ENCODE measurements at places on chromosomes 6 and 20. TPM values are rescaled to one million over a fixed set of nuclear protein-coding genes. Genes with fewer than 3 reads are reported as not detected.

GRCh38 chr6:137222381-137222780 lies 3.2 kb upstream of the IFNGR1 start:
- H3K27ac ChIP-seq: peak overlapping the region; percentile 44
- no peak overlapping the region for H3K4me3 ChIP-seq
- no peak for DNase-seq

- no peaks in the 10 kb centered on the region for H3K4me1 ChIP-seq
- H3K27ac ChIP-seq: peak overlapping the region; percentile 82
These were observed 7.0 kb downstream of the DYNLRB1 start for GRCh38 chr20:34522969-34523871.

GRCh38 chr6:23368557-23368956 lies 757.5 kb upstream of the NRSN1 start:
- H3K27ac ChIP-seq: no peak overlapping the region
- H3K36me3 ChIP-seq: no peaks in the 10 kb centered on the region
- no peak for DNase-seq
- H3K4me1 ChIP-seq: no peaks in the 10 kb centered on the region

GRCh38 chr6:55088902-55089301 lies 85.4 kb upstream of the HCRTR2 start:
- DNase-seq: no peak
- no peaks in the 10 kb centered on the region for H3K4me1 ChIP-seq
- H3K27me3 ChIP-seq: no peaks in the 10 kb centered on the region
- no peak overlapping the region for H3K4me3 ChIP-seq
- no peak overlapping the region for H3K27ac ChIP-seq

- no peak for DNase-seq
- no peak overlapping the region for H3K27ac ChIP-seq
- peaks cover 31% of the 10 kb centered on the region for H3K27me3 ChIP-seq
- peaks cover 24% of the 10 kb centered on the region for H3K4me1 ChIP-seq
These were observed 295.7 kb downstream of the PHACTR1 start for GRCh38 chr6:13012296-13012695.

- DNase-seq: no peak
- no peaks in the 10 kb centered on the region for H3K4me1 ChIP-seq
- H3K27me3 ChIP-seq: no peaks in the 10 kb centered on the region
These were observed 5.4 kb downstream of the RBL1 start for GRCh38 chr20:37090407-37090806.

- no peak for DNase-seq
- no peaks in the 10 kb centered on the region for H3K27me3 ChIP-seq
- H3K36me3 ChIP-seq: no peaks in the 10 kb centered on the region
- H3K4me3 ChIP-seq: no peak overlapping the region
- H3K4me1 ChIP-seq: no peaks in the 10 kb centered on the region
These were observed 73.7 kb upstream of the PTCHD4 start for GRCh38 chr6:48184648-48185047.

DNA sequence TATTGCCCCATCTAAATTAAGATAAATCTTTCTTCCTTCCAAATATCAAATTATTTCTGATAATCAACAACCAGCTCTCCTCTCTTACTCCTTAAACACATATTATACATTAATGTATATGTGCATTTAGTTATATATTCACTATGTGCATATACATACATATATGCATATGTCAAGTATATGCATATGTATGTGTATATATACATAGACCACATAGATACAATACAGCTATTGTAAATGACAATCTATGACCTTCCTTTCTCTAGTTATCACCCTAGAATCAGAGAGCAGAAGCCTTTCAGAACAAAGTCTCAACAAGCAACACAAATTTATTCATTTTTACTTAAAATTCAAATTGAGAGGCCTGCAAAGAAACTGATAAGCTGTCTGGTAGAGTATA lies 241.1 kb upstream of the THEMIS start:
- no peak overlapping the region for H3K27ac ChIP-seq
- no peaks in the 10 kb centered on the region for H3K36me3 ChIP-seq
- H3K4me1 ChIP-seq: no peaks in the 10 kb centered on the region
- no peak for DNase-seq
- H3K4me3 ChIP-seq: no peak overlapping the region

GRCh38 chr20:1860446-1860845 lies 34.8 kb upstream of the SIRPA start:
- DNase-seq: no peak
- H3K4me1 ChIP-seq: no peaks in the 10 kb centered on the region
- no peak overlapping the region for H3K4me3 ChIP-seq
- no peaks in the 10 kb centered on the region for H3K27me3 ChIP-seq

DNA sequence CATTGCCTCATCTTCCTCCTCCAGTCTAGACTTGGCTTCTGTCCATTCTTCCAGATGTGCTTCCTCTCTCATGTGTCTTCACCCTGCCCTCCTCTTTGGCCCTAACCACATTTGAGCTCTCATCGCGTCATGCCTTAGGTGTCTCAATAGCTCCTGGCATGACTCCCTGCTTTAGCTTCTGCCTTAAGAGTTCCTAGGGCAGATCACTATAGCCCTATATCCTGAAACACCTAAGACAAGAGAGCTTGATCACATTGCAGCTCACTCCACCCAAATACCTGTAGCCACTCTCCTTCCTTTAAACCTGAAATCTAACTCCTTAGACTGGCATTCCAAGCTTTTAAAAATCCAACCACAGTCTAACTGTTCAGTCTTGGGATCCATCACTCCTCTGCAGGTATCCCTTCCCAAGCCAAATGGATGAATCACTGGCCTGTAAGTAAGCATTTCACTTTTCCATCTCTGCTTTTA lies 69.0 kb upstream of the STXBP5 start:
- H3K27ac ChIP-seq: no peak overlapping the region
- H3K4me1 ChIP-seq: no peaks in the 10 kb centered on the region
- no peak for DNase-seq

GRCh38 chr6:44564906-44565524 lies 177.5 kb downstream of the CDC5L start:
- peaks cover 9% of the 10 kb centered on the region for H3K27me3 ChIP-seq
- H3K4me1 ChIP-seq: peaks cover 18% of the 10 kb centered on the region
- no peaks in the 10 kb centered on the region for H3K36me3 ChIP-seq
- H3K4me3 ChIP-seq: no peak overlapping the region
- H3K27ac ChIP-seq: no peak overlapping the region
- DNase-seq: no peak

DNA sequence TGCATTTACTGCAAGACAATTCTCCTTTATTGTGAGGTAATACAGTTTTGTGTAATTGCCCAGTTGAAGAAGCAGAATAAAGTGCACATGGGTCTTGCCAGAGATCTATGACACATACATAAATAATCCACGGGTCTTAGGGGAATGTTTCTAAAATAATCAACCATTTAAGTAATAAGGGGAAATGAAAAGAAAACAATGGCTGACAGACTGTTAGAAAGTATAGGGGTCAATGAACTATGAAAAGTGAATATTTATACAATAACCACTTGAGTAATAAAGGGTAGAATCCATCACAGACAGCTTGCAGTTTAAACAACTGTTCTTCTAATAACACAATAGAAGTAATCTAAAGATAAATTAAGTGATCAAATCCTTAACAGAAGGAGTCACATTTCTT lies 477.2 kb downstream of the EYS start:
- H3K4me3 ChIP-seq: no peak overlapping the region
- H3K36me3 ChIP-seq: no peaks in the 10 kb centered on the region
- H3K4me1 ChIP-seq: no peaks in the 10 kb centered on the region
- no peak for DNase-seq
- H3K27ac ChIP-seq: no peak overlapping the region

GRCh38 chr20:51888291-51888690 lies 86.0 kb upstream of the SALL4 start:
- no peak for DNase-seq
- no peaks in the 10 kb centered on the region for H3K4me1 ChIP-seq
- H3K36me3 ChIP-seq: no peaks in the 10 kb centered on the region
- H3K27ac ChIP-seq: no peak overlapping the region
- no peaks in the 10 kb centered on the region for H3K27me3 ChIP-seq

DNA sequence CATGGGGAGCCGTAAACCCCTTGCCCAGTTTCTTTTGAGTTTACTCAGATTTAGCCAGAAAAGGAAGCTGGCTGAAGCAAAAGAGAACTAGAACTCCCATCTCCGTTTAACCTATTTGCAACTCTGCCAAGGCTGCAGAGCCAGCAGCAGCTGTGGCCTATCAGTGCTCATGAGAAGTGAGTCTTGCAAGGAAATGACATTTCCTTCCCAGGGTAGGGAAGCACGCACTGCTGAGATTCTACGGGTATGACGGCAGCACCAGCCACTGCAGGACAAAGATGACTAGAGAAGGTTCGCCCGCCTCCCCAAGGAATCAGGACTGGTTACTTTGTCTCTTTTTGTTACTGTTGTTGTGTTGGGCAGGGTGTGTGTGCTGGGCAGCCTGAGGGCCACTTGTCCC lies 47.6 kb downstream of the PPP1R3G start:
- peak overlapping the region; percentile 6 for H3K4me3 ChIP-seq
- H3K36me3 ChIP-seq: no peaks in the 10 kb centered on the region
- H3K27me3 ChIP-seq: no peaks in the 10 kb centered on the region
- peaks cover 12% of the 10 kb centered on the region for H3K4me1 ChIP-seq

DNA sequence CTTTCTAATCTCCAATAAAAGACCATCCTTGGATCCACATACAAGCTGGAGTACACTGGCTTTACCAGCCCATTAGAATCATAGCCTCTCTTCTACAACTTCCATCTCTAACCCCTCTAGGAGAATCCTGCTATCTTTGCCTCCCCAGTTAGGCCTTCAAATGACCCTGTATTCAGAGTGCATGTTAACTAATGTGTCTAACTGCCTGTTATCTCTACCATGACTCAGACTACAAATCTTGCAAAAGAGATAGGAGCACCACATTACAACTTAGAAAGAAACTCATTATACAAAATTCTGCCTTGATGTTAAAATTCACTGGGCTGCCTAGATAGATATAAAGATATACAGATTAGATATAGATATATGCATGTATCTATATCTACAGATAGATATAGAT lies 28.2 kb downstream of the GPR63 start:
- no peak for DNase-seq
- H3K4me3 ChIP-seq: no peak overlapping the region
- no peaks in the 10 kb centered on the region for H3K36me3 ChIP-seq
- peaks cover 9% of the 10 kb centered on the region for H3K4me1 ChIP-seq

GRCh38 chr6:52787917-52788316 lies 15.7 kb downstream of the GSTA1 start:
- H3K4me1 ChIP-seq: no peaks in the 10 kb centered on the region
- no peak for DNase-seq
- no peak overlapping the region for H3K27ac ChIP-seq

Gene RGS17
- total RNA-seq: 0.41 TPM

Gene PGC
- total RNA-seq: not detected

Gene ZNF831
- 0.71 TPM for total RNA-seq

Gene CST4
- total RNA-seq: not detected

Gene DLK2
- not detected for total RNA-seq
